IMR-90 (cell line): ENCODE measurements at places on chromosomes 5 and 9. TPM values are rescaled to one million over a fixed set of nuclear protein-coding genes. Genes with fewer than 3 reads are reported as not detected.

The UBE2B gene
- 6.3 and 17.5 TPM in 2 replicates for total RNA-seq

The LHX6 gene
- under 0.01 TPM in 2 replicates for total RNA-seq

The PCDHGB7 gene
- total RNA-seq = 5.8 and 6.3 TPM in 2 replicates

The IRGM gene
- not detected in 2 replicates for total RNA-seq

The SPATA31A3 gene
- total RNA-seq = not detected in 2 replicates

The MTRR gene
- 30.6 and 33.2 TPM in 2 replicates for total RNA-seq

The CYLC2 gene
- total RNA-seq = not detected in 2 replicates

The FBP2 gene
- not detected in 2 replicates for total RNA-seq

The TMEM232 gene
- total RNA-seq = 0.36 and 0.56 TPM in 2 replicates

The REEP2 gene
- 12.4 and 20.3 TPM in 2 replicates for total RNA-seq
